Skin of body (tissue), 3 donors: ENCODE measurements at places on chromosomes 12 and 14.
A peak's percentile ranks its signal among the peaks of the same experiment; 100 is the strongest.

GRCh38 chr12:118237908-118238307 is 102.0 kb downstream of the PEBP1 start:
- DNase-seq = no peak

DNA sequence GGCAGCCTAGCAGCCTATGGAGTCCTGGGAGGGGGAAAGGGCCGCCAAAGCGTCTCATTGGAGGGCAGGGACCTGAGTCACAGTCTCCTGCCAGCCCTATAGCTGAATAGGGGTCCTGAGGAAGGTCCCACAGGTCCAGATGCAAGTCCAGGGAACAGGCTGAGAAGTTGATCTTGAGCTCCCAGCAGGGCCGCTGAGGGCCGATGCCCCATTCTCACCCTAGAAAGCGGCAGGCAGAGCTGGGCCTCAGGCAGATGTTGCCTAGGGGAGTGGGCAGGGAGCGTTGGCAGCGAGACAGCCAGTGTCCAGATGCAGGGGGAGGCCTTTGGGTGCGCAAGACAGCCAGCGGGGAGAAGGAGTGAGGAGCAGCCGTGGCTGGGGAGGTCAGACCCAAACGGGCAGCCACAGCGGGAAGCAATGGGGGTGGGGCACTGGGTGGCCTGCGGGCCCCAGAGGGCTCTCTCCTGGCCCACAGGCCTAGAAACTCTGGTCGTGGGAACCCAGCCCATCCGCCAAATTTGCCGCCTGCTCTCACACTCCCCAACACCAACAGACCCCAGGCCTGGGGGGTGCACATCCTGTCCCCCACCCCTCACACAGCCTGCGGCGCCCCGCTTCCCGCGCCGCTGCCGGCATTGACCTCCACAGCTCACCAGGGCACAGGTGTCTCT is 1.1 kb downstream of the HDAC7 start:
- DNase-seq = peak; percentile 16

- no peak for DNase-seq
Observed at GRCh38 chr14:50670196-50670865, 2.2 kb upstream of the SAV1 start.

DNA sequence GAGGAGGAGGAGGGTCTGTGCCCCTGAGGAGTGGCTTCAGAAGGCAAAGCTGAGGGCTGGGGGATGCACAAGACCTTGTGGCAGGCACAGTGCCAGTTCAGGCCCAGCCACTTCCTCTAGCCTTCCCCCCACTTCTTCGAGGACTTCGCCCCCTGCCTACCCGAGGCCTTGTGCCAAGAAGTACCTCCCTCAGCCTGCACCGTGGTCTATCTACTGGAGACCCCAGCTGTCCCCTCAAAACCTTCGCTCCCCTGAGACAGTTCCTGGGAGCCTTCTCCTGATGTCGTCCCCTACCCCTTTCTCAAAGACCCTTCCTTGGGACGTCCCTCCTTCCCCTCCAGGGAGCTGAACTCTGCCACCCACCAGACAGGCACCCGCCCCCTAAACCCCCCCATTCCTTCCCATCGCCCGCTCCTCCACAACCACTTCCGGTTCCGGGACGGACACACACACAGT is 604 bp downstream of the ZNF384 start:
- DNase-seq = no peak

- no peak for DNase-seq
Observed at GRCh38 chr12:108966378-108967151, 54.3 kb downstream of the SVOP start.

DNA sequence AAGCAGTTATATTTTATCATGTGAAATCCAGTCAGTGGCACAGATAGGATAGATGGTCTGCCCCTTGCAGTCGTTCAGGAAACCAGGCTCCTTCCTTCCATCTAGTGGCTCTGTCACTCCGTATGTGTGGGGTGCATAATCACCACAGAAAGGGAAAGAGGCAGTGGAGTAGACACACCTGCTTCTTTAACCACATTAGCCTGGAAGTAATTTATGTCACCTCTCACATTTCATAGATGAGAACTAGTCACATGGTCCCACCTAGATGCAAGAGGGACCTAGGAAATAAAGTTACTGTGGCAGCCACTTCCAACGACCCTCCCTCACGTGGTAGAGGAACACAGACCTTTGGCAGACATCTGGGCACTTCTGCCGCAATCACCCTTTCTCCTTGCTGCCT is 14.2 kb upstream of the RNU6-8 start:
- no peak for DNase-seq

DNA sequence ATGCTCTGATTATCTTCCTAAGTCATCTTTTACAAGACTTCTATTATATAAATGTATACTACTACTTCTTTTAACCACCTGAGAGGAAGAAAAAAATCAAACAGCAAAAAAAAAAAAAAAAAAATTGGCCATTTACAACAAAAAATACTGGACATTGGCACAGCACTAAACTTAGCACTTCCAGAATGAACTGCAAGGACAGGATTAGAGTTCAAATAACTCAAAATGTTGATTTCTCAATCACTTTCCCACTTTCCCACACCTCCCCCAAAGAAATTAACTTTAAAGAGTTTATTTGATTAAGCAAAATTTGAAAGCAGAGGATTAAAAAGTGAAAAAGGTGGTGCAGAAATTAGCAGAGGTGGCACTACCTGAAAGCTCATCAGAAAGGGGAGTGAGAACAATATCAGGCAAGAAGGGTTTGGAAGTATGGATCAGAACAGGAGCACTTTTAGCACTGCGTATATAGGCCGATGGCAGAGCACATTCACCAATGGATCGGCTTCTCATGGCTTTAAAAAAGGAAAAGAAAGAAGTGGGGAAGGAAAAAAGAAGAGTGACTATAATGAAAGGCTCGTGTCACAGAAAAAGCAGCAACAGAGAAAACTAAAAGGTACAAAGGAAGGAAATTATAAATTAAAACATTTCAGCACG is 109.2 kb downstream of the RALGAPA1 start:
- no peak for DNase-seq

DNA sequence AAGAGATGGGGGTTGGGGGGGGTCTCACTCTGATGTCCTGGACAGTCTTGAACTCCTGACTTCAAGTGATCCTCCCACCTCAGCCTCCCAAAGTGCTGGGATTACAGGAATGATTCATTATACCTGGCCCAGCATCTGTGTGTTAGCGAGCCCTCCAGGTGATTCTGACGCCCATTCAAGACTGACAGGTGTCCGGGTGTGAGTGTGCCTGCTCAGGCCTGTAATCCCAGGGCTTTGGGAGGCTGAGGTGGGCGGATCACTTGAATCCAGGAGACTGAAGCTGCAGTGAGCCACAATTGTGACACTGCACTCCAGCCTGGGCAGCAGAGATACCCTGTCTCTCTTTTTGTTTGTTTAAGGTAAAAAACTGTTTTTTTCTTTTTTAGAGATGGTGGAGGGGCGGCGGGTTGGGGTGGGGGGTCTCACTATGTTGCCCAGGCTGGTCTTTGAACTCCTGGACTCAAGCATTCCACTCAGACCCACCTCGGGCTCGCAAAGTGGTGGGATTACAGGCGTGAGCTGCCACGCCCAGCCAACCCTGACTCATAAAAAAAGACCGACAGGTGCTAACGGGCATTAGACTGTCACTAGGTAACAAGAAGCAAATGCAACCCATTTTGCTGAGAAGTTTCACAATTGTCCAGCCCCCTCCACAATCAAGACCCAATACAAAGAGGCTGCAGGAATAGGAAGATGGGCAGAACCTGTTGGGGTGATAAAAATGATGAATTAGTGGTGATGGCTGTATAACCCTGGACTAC is 4.7 kb downstream of the VSIG10 start:
- DNase-seq = no peak

DNA sequence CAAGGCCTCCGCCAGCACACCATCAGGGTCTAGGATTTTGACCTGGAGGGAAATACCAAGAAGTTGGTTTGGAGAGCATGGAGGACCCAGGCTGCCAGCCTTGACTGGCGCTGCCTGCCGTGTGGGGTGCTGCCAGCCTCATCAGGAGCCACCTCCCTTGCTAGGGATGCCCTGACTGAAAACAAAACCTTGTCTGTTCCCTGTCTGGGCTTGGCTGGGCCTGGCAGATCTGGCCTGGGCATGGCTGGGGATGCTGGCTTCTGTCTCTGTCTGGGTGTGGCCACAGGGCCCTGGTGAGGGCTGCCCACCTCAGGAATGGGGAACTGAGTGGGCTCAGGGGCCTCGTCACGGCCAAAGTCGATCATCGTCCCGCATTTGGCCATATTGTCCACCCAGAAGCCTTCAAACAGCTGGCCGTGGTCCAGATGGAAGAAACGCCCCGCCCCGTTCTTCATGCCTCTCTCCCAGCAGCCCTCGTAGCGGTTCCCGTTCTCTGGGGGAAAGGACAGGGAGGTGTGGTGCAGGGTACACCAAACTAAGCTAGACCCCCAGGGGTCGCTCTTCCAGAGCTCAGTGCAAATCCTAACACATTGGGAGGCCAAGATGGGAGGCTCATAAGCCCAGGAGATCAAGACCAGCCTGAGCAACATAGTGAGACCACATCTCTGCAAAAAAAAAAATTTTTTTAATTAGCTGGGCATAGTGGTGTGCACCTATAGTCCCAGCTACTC is 16.5 kb downstream of the MORN3 start:
- no peak for DNase-seq

DNA sequence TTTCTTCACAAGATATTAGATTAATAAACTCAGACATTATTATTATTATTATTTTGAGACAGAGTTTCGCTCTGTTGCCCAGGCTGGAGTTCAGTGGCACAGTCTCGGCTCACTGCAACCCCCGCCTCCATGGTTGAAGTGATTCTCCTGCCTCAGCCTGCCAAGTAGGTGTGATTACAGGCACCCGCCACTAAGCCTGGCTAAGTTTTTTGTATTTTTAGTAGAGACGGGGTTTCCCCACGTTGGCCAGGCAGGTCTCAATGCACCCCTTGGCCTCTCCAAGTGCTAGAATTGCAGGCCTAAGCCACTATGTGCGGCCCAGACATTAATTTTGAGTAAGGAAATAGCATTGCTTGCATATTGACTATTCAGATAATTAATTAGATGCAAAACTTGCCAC is 554.9 kb upstream of the LRFN5 start:
- DNase-seq = no peak

DNA sequence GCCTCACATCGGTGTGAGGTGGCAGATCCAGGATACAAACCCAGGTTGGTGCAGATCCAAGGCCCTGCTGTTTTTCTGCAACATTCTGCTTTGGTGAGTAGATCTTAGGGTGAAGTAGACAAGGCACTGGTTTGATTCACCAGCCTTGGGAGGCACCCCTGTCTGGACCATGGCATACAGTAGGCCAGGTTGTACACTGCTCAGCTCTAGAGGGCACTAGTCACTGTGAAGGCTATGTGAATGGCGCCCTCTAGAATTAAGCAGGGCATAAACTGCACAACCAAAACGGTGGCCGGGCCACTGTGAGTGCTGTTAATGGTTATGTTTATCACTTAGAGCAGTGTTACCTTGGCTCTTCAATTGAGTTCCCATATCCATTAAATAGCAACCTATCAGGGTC is 280.6 kb upstream of the PWP1 start:
- no peak for DNase-seq

DNA sequence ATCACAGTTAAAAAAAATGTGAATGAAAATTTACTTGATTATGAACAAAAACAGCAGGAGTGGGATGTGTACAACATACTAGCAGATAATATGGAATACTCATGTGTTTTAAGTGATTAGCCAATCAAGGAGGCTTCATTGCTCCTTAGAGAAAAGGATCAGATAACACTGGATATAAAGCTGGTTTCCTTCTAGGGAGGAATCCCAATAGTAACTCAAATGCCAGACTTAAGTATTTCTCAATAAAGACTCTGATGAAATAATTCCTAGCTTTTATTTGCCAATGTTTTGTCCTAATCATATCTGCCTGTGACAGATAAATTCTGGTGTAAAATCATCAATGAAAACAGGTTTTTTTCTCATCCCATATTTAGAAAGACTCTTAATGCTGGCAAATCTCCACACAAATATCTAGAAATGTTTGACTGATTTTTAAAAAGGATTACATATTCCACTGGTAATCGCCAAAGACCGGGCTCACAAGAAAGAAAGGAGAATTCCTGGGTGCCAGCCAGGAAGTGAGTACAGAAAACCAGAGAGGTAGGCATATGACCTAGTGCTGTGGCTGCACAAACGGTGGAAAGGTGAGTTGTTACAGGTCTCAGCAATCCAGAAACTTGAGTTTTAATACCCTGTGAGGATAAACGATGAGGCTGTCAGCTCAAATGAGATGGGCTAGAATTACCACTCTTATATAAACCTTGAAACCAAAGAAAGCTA is 108.6 kb upstream of the TTC7B start:
- no peak for DNase-seq

DNA sequence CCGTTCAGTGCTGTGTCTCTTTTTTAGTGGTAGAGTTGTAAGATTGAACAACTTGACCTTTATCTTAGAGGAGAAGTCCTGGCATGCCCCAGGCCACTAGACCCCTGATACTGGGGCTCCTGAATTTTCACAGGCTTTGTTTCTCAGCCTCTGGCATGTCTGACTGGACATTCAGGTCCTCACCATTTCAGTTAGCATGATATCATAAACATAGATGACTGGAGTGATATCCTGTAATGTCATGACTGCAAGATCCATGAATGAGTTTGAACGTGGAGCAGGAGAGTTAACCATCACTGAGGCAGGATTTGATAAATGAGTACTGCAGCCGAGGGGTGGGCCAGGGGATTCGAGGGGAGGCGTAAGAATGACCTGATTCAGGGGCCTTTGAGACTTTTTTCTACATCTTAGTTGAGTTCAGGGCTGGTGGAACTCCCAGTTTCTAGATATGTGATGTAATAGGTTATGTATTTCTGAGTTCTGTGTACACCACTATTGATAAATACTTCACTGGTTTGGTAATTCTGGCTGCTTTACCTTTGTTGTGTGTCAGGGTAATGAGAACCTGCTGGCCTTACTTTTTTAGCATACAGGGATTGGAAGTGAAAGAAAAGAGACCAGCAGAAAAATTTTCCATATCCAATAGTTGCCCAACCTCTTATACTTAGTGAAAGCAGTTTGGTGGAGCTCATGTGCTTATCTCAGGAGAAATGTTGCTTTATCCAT is 217.0 kb downstream of the SYNE2 start:
- DNase-seq = no peak

DNA sequence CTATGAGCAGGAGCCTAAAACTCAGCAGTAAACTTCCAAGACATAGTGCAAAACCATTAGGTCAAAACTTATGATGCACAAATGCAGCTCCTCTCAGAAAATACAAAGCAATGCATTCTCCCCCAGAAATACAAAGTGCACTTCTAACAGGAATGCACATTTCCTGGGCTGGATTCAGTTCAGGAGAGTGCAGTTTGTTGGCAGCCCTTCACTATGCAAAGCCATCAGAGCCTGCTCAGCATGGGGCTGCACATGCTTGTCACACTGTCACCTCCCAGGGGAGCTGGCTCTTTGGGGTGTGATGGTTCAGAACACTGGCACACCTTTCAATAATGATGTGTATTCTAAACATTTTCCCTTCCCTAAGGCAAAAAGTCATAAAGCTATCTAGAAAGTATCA is 110.4 kb downstream of the KCNK10 start:
- DNase-seq = no peak
